ENCODE measurements at places on chromosomes 7 and 10.

GRCh38 chr7:90701021-90701420 lies 104.9 kb downstream of the CDK14 start:
- DNase-seq, result no peak

GRCh38 chr10:111161109-111161874 lies 84.5 kb downstream of the ADRA2A start:
- no peak for DNase-seq

DNA sequence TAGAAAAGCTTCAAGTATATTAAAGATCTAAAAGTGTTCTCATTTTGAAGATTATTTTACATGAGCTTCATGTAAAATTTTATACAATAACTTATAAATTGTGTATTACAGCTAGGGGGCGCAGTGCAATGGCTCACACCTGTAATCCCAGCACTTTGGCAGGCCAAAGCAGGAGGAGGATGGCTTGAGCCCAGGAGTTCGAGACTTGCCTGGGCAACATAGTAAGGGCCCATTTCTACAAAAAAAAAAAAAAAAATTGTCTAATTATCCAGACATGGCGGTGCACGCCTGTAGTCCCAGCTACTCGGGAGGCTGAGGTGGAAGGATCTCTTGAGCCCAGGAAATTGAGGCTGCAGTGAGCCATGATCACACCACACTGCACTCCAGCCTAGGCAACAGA lies 16.6 kb downstream of the ACBD5 start:
- DNase-seq, result peak; percentile 48

GRCh38 chr10:113476673-113477072 lies 76.2 kb upstream of the HABP2 start:
- no peak for DNase-seq

DNA sequence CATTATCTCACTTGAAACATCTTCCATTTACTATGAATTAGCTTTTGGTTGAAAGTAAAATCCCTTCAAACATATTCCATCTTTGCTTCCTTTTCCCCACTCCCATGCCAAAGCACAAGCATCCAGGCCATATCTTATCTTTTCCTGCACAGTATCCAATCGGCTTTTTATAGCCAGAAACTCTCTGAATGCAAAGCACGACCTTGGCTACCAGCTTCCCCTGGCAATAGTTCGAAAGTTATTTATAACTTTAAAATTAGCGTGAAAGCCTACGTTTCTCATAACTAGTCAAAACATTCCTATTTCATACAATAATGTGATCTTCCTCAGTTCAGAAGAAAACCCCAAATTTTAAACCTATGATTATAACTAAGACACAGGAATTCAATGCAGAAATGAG lies 440 bp downstream of the CTNNA3 start:
- no peak for DNase-seq

GRCh38 chr10:3361640-3362039 lies 189.1 kb upstream of the PITRM1 start:
- no peak for DNase-seq

GRCh38 chr10:72563327-72563932 lies 62.4 kb downstream of the MICU1 start:
- peak; percentile 46 for DNase-seq

- DNase-seq, result no peak
Observed at GRCh38 chr10:521261-522250, 167.9 kb downstream of the DIP2C start.

DNA sequence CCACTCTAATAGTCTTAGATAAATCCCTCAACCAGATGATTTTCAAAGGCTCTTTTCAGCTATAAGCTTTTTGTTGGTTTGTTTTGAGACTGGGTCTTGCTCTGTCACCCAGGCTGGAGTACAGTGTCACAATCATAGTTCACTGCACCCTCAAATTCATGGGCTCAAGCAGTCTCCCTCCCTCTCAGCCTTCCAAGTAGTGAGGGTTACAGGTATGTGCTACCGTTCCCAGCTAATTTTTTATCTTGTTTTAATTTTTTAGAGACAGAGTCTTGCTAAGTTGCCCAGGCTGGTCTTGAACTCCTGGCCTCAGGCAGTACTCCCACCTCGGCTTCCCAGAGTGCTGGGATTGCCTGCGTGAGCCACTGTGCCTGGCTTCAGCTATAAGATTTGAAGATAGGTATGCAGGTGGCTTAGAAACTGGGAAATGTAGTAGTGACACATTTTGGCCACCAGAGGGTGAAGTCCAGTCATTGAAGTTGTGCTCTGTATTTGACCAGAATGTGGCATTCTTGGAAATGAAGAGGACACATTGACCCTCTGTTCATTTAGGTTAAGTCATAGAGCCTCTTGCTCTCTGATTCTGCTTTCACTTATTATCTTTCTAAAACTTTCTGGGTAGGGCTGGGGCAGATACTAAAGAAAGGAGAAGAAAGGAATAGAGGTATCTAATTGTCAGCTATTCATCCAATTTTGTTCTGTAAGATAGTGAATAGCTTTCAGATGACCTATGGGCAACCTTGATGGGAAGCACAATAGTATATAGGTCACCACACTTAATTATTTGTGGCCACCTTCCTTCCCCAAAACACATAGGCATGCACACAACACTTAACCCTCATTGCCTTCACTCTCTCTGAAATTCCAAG lies 36.0 kb downstream of the R3HCC1L start:
- DNase-seq, result peak; percentile 43

GRCh38 chr10:59829024-59829423 lies 75.8 kb upstream of the MRLN start:
- no peak for DNase-seq

DNA sequence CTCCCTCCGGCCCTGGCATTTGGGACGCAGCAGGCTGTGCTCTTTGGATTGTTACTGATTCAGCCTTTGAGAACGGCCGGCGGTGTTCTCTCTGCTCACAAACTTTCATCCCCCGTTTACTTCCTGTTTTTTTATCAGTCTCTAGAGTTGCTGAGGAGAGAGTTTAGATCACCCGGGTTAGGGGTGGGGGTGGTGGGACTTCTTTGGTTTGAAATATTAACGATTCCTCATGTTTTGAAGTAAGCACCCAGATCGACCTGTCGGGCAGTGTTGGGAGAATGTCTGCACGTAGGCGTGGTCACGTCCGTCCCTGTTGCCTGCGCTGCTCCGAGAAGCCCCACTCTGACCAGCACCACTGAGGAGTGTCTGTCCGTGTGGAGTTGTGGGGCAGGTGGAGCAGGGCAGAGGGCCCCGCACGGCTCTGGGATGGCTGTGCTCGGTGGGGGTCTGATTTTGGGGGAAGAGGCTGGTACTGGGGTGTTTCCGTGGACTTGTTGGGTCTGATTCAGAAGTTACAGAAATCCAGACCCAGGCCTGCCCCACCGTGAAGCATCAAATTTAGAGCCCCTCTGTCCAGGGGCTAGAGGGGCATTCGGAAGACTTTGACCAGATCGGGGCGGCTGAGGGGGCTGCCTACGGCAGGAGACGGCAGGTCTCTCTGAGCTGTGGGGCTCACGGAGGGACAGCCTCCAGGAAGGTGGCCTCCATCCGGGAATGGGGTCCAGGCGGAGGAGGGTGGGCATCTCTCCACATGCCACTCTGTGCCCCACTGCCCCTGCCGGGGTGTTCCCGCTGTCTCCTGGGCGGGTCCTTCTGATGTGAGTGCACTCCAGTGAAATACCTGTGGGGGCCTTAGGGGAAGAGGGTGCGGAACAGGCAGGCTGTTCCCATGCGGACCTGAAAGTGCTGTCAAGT lies 7.4 kb downstream of the INPP5A start:
- DNase-seq, result peak; percentile 47

DNA sequence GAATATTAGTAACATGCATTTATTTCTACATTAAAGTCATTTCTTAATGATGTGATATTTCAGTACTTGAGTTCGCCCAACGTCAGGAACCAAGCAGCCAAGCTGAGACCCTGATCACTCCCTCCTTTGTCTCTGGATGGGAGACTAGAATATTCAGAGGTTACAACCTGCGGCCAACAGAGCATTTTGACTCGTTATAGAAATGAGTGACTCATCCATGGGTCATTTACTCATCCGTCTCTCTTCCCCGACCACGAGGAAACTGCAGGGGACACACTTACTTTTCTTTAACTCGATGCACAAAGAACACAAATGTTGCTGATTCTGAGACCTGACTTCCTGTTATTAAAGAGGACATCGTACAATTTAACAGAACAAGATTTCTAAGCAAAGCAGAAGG lies 343.3 kb downstream of the FRMD4A start:
- no peak for DNase-seq

- no peak for DNase-seq
Observed at GRCh38 chr10:119006451-119007210, 22.9 kb upstream of the NANOS1 start.

DNA sequence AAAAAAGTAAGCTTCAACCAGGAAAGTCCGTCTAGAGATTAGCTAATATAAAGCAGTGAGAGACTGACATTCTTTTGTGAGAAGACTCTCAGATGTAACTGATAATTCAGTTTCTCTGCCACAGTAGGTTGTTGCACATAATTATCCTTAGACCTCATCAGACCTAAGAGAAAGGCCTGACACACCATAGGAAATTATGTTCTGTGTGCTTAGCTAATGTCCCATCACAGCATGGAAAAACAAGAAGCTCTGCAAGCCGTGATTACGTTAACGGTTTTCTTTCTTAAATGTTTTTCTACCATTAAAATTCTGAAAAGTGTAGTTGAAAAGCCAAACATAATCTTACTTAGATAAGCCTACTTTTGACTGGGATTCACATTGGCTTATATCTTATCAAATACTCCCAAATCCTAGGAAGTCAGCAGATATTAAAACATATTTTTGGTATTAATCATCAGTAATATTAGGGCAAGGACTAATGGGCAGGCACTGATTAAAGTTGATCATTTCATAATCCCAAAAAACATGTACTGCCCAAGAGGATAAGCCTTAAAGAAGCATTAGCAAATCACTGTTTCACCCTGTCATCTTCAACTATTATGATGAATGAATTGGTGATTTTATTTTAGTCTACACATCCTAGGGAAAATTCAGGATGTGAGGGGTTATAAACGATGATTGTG lies 5.2 kb downstream of the CSTF2T start:
- DNase-seq, result no peak

DNA sequence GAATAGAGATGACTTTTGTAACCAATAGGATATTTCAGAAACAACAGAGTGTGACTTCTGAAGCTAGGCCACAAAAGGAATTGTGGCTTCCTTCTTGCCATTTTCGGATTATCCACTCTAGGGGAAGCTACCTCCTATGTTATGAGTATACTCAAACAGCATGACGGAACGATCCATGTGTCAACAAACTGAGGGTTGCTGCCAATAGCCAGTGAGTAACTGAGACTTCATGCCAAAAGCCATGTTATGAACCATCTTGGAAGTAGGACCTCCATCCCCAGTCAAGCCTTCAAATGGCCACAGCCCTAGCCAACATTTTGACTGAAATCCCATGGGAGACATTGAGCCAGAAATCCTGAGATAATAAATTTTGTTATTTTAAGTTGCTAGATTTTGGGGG lies 69.0 kb upstream of the IL6 start:
- no peak for DNase-seq

GRCh38 chr7:128194533-128195282 lies 46.4 kb upstream of the LEP start:
- no peak for DNase-seq

GRCh38 chr10:43201545-43202131 lies 63.4 kb downstream of the CSGALNACT2 start:
- DNase-seq, result peak; percentile 20

GRCh38 chr10:87866412-87866974 lies 3.1 kb downstream of the PTEN start:
- DNase-seq, result no peak

GRCh38 chr7:91407942-91408341 lies 143.7 kb downstream of the FZD1 start:
- no peak for DNase-seq

GRCh38 chr7:27105301-27106031 lies 3.0 kb upstream of the HOXA2 start:
- DNase-seq, result no peak

DNA sequence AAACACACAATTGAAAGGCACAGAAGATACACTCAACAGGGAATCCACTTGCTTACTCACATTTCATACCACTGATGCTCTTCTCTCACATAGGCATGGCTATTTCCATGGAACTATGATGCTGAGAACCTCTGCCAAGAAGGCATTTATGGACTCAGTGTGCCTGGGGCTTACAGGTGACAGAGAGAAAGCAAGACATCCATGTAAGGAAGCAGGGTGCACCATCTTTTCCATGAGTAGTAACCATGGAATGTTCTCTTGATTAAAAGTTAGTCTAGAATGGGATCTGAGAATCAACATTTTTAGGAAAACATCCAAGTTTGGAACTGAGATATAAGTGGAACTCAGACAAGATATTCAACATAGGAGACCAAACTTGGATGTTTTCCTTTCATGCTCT lies 52.5 kb upstream of the MACC1 start:
- no peak for DNase-seq

DNA sequence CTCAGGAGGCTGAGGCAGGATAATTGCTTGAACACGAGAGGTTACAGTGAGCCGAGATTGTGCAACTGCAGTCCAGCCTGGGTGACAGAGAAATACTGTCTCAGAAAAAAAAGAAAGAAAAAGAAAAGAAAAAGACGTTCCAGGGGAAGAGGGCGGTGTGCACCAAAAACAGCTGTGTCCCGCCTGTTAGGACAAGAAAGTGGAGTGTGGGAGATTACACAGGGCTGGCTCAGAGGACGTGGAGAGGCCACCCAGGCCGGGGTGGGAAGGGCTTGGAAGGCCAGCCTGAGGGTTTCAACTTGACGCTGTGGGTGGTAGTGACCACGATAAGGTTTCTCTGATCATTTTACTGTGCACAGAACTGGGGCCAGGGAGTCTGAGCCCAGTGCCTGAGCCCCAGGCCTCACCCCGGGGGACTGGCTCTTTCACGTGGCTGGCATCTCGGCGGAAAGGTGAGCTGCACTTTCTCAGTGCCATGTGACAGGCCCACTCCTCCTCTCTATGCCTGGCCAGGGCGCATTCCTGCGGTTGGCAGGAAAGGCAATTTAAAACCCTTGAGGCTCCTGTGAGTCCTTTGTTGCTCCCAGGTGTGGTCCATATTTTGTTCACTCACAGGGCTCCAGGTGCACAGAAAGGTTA lies 13.9 kb downstream of the RHBDD2 start:
- DNase-seq, result no peak

- DNase-seq, result no peak
Observed at GRCh38 chr7:11054033-11054432, 80.4 kb downstream of the PHF14 start.

DNA sequence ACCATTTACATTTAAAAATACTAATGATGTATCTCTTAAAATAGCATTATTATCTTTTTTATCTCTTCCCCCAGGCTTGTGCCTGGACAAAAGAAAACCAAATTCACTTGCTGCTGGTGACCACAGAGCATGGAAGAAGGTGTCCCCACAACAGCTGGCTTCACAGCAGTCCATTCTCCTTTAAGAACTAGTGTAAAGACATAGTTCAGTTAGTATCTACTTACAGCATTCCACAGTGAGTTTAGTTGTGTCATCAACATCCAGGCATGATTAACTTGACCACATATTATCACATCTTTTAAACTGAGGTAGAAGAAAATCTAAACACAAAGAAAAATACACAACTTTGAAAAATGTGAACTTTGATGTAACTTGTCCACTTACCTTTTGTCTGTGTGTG lies 55.0 kb downstream of the LRRC17 start:
- no peak for DNase-seq

GRCh38 chr10:86218160-86218559 lies 148.4 kb downstream of the GRID1 start:
- no peak for DNase-seq

- peak; percentile 53 for DNase-seq
Observed at GRCh38 chr10:137031-137430, 1.8 kb downstream of the ZMYND11 start.

All from activated naive CD4-positive, alpha-beta T cell treated with anti-CD3 and anti-CD28 coated beads, Interleukin-2, amount 10 ng/mL, durations not matched to agents 7 days and 5 days (primary cell).